Stimulated activated CD4-positive, alpha-beta T cell treated with anti-CD3 and anti-CD28 coated beads, Interleukin-4, amount 100 ng/mL, for 4 hours (primary cell): ENCODE measurements at places on chromosomes 11 and 22.

GRCh38 chr11:66070604-66071380, 720 bp downstream of the PACS1 start:
- DNase-seq: peak; percentile 9

DNA sequence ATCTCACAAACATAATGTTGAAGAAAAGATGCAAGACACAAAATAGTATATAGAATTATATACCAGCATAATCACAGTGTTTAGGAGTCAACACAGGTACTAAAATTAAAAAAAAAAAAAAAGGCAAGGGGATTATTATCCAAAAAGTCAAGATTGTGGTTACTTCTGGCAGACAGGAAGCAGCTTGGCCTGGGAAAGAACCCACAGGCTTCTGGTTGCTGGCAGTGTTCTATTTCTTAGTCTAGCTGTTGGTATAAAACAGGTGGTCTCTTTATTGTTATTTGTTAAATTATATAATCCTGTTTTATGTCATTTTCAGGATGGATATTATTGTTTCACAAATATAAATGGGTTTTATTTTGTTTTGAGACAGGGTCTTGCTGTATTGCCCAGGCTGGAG, 54.0 kb downstream of the C11orf58 start:
- no peak for DNase-seq

GRCh38 chr22:44998296-44998695, 11.5 kb downstream of the PHF21B start:
- DNase-seq: no peak

GRCh38 chr11:112666253-112666652, 295.0 kb upstream of the NCAM1 start:
- no peak for DNase-seq

DNA sequence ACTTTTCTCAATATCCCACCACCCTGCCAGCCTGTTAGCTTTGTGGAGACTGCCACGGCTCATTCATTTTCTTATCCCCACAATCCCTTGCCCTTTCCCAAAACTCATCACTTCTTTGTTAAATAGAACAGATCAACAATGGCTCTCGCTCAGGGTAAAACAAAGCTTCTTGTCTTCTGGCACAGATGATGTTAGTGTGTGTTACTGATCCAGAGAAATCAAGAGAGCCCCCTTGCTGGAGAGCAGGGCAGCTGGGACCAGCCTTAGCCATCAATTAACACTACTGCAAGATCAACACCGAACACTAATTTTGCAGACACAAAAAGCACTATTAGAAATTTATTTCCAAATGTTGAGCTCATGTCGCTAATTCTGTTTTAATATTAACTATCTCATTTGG, 420.9 kb downstream of the TENM4 start:
- no peak for DNase-seq

DNA sequence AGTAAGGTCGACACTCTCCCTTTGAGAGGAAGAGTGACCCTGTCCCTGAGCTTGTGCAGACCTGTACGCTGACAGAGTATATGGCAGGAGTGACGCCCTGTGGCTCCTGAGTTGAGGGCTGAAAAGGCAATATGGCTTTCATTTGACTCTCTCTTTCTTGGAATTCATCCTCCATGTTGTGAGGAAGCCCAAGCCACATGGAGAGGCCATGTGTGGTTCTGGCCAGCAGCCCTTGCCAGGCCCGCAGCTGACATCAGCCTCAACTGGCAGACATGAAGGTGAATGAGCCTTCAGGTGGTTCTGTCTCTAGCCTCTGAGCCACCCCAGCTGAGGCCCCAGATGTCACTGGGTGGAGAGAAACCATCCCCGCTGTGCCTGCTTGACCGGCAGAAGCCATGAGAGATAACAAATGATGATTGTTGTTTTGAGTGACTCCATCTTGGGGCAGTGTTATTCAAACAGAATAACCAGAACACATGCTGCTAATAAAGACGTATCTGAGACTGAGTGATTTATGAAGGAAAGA, 31.9 kb downstream of the SMIM38 start:
- DNase-seq: no peak

GRCh38 chr11:128481135-128481534, 106.2 kb downstream of the ETS1 start:
- no peak for DNase-seq

GRCh38 chr11:110242746-110243145, 53.7 kb downstream of the RDX start:
- no peak for DNase-seq

DNA sequence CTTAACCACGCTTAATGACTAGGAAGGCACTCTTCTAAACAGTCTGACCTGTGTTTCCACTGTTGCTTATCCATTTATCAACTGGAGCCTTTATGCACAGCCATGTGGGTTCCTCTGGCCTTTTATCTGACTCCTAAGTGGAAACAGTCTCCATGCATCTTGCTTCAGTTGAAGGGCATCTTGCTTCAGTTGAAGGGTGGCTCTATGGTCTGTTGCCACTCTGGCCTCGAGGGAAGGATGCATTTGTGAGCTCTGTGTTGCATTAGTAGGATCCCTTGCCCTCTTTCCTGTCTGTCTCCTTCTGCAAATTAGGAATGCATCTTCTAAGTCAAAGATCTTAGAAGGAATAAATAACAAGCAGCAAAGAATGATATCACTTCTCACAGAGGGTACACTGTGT, 25.8 kb upstream of the C11orf96 start:
- no peak for DNase-seq

GRCh38 chr11:94604482-94604881, 37.3 kb downstream of the PIWIL4 start:
- no peak for DNase-seq

- no peak for DNase-seq
These were observed 54.1 kb downstream of the MCAM start for GRCh38 chr11:119262668-119263351.

- DNase-seq: peak; percentile 8
These were observed 52.9 kb downstream of the UVRAG start for GRCh38 chr11:75867778-75868374.

DNA sequence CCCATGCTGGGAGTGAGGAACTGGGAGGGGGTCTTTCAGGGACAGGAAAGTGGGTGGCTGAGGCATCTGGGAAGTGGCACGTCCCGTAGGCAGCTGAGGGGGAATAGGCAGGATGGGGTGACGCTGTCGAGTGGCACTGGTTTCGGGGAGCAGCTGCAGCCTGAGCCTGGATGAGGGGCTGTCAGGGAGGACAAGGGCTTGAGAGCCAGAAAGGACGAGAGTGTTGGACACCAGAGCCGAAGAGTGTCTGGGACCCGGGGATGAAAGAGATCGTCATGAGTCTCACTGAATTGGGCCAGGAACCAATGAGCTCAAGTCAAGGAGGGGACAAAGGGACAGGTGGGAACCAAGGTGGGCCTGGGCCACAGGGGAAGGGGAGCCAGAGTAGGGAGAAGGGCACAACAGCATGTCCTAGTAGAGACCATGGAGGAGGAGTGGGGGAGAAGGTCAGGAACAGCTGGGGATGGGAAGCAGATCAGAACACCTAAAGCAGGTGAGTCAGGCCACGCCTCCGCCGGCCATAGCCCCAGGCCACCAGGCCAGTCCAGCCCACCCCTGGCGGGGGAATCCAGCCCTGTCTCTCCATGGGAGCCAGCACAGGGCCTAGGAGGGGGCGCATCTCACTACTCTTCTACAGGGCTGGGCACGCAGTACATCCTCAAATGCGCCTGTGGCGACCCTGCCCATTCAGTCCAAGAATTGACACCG, 4.2 kb downstream of the RAB3IL1 start:
- no peak for DNase-seq

GRCh38 chr22:48636746-48637145, 1190.9 kb downstream of the BRD1 start:
- DNase-seq: no peak

- DNase-seq: no peak
These were observed 13.3 kb downstream of the IL17REL start for GRCh38 chr22:49999063-49999945.

DNA sequence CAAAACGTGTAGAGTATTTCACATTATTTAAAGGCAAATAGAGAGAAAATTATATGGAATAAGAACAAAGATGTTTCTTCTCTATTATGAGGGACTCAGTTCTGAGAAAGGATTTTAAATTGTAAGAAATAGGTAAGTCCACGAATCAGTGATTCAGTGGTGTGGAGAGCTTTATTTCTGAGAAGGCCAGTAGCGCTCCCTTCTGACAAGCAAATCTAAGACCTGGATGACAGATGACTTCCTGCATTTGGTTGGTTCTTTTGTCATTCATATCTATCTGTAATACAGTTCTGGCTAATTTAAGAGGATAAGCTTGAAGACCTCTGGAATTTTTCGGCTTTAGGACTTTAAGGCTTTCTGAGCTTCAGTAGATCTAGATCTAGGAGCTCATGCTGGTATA, 7.0 kb downstream of the CD3E start:
- DNase-seq: no peak

DNA sequence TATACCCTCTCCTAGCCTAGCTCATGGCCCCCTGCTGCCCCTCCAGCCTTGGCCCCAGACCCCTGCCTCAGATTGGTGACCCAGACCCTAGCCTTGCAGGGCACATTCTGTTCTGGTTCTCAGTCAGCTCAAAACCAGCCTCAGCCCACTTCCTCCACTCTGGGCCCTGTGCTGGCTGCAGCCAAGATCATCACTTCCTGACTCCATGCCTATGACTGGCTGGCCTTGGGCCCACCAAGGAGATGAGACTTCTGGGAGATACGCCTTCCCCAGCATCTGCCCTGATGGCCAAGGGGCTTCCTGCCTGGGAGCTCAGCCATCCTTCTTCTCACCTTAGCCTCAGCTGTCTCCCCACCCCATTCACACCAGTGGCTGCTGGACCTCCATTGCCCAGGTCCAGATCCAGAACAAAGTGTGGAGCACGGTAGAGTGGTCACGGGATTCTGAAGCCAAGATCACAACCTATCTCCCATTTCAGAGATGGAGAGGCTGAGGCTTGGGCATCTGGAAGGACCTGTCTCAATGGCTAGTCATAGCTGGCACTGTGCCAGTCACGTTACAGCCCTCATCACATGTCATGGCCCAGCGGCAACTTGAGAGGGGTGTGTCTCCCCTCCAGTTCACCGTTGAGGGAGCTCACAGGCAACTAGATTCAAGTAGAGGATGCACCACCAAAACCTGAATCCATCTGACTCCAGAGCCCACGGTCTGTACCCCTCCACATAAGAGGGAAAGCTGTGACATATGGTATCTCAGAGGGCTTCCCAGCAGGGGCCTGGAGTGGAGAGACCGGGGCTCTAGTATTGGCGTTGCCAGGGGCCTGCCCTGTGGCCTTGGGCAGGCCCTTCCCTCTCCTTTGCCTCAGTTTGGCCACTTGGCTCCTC, 43.0 kb upstream of the KLHL35 start:
- no peak for DNase-seq

DNA sequence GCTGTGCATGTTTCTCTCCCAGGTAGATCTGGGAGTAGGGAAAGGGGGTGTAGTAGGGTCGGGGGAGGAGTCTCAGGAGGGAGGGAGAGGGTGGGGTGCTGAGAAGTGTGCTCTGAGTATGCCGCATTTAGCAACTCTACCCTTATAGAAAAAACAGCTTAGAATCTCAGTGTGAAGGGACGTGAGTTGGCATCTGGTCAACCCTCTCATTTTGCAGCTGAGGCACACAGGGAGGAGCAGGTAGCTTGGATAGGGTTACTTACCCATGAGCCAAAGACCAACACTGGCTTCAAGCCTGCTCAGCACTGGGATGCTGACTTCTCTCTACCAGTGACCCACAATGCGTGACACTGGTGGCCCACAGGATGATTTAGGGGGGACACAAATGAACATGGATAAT, 95.9 kb downstream of the FBXO7 start:
- DNase-seq: no peak

- peak; percentile 22 for DNase-seq
These were observed 3.2 kb upstream of the WNT11 start for GRCh38 chr11:76209375-76209972.

DNA sequence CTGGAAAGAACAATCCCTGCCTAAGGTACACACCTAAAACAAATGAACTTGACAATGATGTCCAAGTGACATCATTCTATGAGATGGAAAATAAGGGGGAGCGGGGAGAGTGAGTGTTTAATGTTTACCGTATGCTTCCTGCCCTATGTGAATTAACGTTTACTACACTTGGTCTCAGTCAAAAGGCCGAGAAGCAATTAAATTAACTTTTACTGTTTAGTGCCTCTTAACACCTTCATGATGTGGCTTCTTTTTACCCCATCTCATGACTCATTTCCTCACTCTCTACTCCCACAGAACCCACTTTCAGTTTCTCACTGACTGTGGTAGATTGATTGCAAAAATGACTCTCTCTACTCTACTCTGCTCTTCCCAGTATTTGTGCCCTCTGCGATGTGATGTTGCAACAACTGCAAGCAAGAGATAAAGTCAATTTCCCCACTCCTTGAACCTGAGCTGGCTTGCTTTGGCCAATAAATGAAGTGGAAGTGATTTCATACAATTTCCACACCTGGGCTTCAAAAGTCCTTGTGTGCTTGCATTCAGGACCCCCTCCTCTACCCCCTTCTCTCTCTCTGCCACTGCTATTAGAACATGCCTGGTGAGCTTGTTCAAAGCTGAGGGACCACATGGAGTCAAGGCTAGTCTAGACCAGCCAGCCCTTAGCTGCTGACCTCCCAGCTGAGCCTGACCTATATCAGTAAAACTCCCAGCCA, 11.6 kb upstream of the ALKBH3 start:
- DNase-seq: peak; percentile 28

DNA sequence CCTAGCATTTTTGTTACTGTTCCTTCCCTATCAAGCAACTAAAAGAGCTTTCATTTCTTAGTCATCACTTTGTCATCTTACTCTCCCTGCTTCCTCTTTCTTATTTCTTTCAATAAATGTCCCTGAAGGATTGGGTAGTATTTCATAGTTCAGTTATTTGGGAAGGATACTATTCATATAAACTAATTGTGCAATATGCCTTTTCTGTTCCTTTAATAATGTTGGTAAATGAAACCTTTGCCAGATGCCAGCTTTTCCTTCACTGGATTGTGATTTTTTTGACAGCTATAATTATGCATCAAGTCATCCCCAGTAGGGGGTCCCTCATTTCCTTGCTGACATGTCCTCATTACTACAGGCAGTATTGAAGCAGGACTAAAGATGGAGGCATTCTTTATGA, 101.7 kb downstream of the ATM start:
- DNase-seq: no peak

DNA sequence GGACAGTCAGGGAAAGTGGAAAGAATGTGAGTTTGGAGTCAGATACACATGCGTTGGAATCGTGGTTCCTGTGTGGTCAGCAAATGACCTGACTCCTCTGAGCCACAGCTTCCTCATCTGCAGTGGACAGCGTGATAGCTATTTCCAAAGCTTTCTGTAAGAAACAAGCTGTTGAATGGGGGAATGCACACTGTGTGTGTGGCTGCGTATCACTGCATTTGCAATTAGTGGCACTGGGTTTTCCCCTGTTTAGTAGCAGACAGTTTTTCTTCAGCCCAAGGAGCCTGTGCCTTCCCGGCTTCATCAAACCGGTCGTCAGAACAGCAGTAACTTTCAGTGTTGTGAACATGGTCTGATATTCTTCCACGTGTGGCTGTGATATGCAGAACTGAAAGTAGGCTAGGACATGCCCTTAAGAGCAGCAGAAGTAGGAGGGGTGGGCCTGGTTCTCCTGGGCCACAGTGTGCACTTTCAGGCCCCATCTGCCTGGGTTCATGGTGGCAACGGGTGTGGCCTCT, 121.5 kb downstream of the RRAS2 start:
- DNase-seq: no peak
